CD4-positive, alpha-beta T cell treated with Interleukin-10 for 1 hour (primary cell): ENCODE measurements at places on chromosomes 5 and 9.

- no peak for DNase-seq
These were observed 28.4 kb upstream of the TRIO start for GRCh38 chr5:14114615-14115251.

DNA sequence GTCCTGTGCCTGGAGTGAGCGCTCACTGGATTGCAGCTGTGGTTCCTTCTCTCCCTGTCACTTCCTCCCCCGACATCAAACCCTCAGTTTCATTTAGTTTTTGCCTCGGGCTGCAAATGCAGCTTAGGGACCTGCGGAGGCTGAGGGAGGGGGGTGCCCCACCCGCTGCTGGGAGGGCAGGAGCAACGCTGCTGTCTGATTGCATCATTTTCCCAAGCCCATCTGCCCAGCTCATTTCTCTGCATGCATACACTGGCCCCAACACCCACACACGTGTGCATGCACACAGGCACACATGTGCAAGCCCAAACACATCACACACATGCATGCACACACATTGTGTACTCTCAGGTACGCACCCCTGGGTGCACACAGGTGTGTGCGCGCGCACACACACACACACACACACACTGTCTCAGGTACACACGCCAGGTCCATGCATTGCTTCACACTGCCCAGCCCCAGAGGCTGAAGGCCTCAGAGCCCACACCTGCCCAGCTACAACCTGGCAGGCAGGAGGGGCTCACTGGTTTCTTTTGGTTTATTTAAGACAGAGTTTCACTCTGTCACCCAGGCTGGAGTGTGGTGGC lies 3.4 kb downstream of the ASS1 start:
- no peak for DNase-seq

DNA sequence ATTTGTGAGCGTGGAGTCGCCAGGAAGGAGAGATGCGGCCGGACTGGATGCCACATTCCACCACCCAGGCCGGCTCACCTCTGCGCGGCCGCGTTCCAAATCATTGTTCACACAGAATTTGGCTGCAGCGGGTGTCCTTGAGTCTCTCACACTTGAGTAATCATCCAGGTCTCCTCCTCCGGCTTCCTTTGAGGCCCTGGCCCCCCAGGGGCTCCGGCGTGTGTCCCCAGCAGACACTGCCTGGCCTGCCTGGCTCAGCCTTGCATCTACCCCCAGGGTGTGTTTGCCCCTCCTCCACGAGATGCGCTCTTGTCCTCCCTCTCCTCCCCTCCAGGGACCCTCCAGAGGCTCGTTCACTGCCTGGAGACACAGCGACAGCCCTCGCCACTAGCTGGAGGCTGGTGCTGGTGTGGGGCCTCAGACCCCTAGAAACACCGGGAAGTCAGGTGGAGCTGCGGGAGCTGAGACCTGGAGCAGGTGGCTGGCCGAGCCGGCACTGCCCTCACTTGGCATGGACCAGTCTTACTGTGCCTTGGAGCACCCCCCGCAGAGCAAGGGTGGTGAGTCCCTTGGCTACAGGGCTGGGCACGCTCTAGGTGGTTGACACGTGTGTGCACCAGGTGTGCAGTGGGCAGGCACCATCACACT lies 7.0 kb upstream of the SLC9A3 start:
- DNase-seq, result no peak

DNA sequence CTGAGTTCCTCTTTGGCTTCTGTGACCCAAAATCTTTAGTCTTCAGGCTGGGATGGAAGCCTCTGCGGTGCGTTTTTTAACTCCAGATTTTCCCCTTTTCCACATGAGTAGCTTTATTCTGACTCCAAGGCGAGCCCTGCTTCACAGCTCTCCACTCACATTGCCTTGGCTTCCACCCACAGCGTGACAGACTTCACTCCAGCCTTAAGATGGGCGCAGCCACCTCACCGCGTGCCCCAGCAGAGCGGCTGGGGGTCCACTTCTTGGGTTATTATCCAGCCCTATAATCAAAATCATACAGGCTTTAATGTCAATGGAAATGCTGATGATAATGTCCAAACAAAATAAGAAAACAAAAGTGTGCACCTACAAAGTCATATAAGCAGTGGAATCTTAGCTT lies 1.2 kb downstream of the EXOC3 start:
- no peak for DNase-seq

DNA sequence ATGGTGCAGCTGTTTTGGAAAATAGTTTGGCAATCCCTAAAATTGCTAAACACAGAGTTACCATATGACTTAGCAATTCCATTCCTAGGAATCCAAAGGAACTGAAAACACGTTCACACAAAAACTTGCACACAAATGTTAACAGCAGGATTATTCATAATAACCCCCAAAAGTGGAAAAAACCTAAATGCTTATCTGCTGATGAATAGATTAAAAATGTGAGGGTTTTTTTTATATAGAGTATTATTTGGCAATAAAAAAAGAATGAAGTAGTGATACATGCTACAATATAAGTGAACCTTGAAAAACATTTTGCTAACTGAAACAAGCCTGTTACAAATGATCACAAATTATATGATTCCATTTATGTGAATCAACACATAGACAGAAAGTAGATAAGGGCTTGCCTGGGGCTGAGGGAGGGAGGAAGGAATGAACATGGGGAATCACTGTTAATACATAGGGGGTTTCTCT lies 45.1 kb upstream of the TRIO start:
- DNase-seq, result no peak

DNA sequence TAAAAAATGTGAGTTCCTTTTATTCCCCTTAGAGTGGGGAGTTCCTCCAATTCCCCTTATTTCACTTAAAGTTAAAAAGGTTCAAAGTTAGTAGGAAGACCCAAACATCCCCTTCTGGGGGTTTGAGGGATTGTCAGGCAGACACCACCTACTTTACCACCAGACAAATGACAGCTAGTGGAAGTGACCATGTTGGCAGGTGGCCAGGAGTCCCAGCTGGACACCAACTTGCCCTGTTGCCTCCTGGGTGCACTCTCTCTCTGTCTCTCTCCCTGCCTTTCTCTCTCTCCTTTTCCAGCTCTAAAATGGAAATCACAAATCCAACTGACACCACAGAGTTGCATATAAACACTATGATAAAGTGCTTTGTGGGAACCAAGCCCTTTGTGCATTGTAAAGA lies 307.7 kb upstream of the TLE4 start:
- DNase-seq, result no peak

- no peak for DNase-seq
These were observed 58.1 kb upstream of the SHISAL2B start for GRCh38 chr5:64632251-64632650.

DNA sequence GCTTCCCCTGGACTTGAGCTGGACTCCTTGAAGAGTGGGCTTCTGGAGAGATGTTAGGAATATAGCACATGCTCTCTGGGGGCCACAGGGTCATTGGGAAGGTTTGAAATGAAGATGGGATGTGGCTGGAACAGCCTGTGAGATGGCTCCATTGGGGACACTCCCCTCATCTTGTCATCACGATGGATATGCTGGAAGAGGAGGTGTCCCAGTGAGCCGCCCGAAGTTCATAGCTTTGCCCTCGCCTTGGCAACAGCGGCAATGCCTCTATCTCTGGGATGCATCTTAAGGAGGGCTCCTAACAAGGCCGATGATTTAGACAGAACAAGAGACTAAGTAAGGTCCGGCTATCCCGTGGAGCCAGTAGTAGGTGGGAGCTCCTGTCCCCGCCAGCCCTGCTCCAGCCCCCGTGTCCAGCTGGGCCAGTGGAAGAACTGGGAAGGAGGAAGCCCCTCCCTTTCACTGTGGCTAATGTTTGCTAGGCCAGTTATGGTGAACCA lies 23.9 kb downstream of the AMBP start:
- no peak for DNase-seq

- no peak for DNase-seq
These were observed 58.6 kb downstream of the TMC1 start for GRCh38 chr9:72579880-72580550.
